ENCODE measurements at places on chromosomes 1 and 21. TPM values are rescaled to one million over a fixed set of nuclear protein-coding genes. Genes with fewer than 3 reads are reported as not detected.

OR2T35 gene
- not detected for total RNA-seq

LCE1E gene
- total RNA-seq: not detected

LAMC1 gene
- 966 TPM for total RNA-seq

AMY1B gene
- not detected for total RNA-seq

DUSP10 gene
- total RNA-seq: 62.2 TPM

DNASE2B gene
- not detected for total RNA-seq

DPH2 gene
- 10.3 TPM for total RNA-seq

- peak; percentile 90 for DNase-seq
Measured at GRCh38 chr1:18950401-18951026, 6.0 kb downstream of the IFFO2 start.

DNA sequence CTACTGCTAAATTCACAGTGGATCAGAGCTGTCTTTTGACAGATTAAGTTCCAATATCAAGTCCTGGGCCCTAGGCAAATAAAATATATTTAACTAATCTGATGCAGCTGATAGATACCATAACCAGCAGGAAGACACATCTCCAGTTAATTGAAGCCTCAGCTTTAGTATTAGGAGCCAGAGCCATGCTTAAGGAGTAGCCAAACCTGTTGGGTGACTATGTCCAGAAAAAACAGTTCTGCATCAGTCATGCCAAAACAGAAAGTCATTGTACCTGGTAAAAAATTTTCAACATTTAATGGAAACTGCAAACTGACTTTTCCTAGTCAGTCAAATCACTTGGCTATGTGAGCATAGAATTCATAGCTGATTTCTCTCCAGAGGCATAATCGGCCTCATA is 200.5 kb upstream of the RUNX1 start:
- DNase-seq: no peak

GRCh38 chr1:78069784-78070183 is 24.0 kb downstream of the GIPC2 start:
- no peak for DNase-seq

DNA sequence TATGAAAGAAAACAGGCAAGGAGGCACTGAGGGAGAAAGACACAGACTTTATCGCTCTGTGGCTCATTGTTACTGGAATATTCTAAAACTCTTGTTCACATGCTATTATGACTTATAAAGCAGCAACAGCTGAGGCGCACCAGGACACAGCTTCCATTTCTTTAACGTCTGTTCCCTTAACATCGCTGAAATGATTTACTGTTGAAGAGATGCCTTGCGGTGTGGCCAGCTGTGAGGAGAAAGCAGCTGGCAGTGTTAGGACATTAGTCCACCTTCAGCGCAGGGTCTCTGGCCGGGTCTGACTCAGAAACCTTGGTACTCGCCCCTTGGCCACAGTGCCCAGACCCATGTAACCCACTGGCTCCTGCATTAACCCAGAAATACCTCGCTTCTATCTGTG is 3.1 kb upstream of the PER3 start:
- DNase-seq: no peak

GRCh38 chr1:41860771-41861170 is 58.0 kb downstream of the HIVEP3 start:
- DNase-seq: no peak

DNA sequence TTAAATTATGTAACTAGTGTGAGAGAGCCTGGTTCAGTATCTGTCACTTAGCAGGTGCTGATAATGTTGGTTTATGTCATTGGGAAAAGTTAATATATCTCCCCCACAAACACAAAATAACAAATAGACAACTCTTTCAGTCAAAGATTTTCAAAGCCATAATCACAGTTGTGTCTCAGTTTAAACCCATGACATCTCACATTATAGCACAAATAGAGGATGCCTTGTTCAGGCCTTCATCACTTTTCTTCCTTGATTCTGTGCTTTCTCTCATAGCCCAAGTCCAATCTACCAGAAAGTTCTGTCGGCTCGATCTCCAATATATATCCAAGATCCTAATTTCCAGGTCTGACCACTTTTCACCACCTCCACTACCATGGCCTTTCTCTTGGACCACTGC is 6.2 kb upstream of the EPS15 start:
- no peak for DNase-seq

DNA sequence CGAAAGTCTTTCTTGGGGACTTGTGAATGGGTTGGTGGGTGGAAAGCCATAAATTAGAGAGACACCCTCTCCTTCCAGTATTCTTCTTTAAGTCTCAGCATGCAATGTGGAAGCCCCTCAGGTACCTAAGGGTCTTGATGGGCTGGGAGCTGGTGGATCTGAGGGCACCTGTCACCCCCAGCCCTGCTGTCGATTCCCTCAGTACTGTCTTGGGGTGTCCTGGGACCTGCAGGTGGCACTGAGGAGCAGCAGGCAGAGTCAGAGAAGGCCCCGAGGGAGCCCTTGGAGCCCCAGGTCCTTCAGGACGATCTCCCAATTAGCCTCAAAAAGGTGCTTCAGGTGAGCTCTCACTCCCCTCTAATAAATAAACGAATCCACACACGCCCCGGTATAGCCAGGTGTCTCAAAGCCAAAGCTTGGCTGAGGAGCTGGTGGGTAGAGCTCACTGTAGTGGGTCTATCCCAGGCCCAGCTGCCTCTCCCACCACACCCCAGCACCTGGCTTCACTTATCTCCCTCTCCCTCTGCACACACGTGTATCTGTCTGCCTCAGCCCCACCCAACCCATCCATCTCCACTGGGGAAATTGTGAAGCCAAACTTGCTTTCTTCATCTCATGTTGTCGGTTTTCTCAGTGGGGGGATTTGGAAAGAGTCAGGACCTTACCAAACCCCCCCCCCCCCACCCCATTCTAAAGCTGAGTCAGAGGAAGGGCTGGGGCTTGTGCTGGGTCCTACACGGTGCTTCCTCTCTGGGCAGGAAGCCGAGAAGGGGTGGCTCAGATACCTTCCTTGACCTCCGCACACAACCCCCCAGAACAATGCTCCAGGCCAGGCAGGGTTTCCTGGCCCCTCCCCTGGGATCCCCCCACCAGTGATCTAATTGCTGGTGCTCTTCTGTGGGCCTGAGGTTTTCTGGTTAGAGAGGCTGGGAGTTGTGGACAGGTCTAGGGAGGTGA is 1.6 kb downstream of the ADAM15 start:
- DNase-seq: no peak

- no peak for DNase-seq
Measured at GRCh38 chr1:66925944-66926343, 1.2 kb downstream of the MIER1 start.
